ENCODE measurements at places on chromosomes 6 and 20. TPM values are rescaled to one million over a fixed set of nuclear protein-coding genes. Genes with fewer than 3 reads are reported as not detected.

DNA sequence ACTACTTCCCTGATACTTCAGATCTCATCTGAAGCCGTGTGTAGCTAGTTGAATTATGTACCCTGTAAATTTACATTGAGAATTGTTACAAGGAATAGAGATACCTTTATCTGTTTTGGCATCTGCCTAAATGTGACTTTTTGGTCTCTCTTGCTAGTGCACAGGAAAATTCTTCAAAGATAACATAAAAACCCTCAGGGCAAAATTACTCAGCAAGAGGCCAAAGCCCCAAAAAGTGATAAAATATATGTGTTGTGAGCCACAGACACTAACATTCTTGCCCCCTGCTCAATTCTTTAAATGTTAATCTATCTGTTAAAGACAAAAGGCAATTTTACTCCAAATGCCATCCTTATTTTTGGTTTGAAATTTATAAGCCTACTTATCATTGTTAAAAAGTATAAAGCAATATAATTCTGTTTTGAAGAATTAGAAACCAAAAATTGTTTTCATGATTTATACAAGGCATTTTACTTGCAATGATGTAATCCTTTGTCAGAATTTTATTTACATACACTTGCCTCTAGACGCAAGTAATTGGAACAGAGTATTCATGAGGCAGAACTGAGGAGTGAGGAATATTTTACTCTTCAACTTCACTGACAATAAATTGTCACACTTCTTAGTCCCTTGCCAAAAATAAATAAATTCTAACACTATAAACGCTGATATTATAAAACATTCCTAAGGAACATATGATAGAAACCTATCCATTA lies 186.2 kb downstream of the EPM2A start:
- no peaks in the 10 kb centered on the region for H3K4me1 ChIP-seq
- no peak overlapping the region for H3K4me3 ChIP-seq
- H3K36me3 ChIP-seq = no peaks in the 10 kb centered on the region
- DNase-seq = no peak
- no peaks in the 10 kb centered on the region for H3K27me3 ChIP-seq

- H3K36me3 ChIP-seq = peaks cover 65% of the 10 kb centered on the region
- no peak overlapping the region for H3K4me3 ChIP-seq
- DNase-seq = no peak
Measured at GRCh38 chr20:44495257-44495656, 19.6 kb downstream of the TTPAL start.

GRCh38 chr6:122482750-122483080 lies 11.1 kb upstream of the SERINC1 start:
- H3K27ac ChIP-seq = no peak overlapping the region
- no peaks in the 10 kb centered on the region for H3K36me3 ChIP-seq
- H3K4me1 ChIP-seq = no peaks in the 10 kb centered on the region
- no peak for DNase-seq
- no peaks in the 10 kb centered on the region for H3K27me3 ChIP-seq

GRCh38 chr20:57738484-57738883 lies 28.7 kb upstream of the PMEPA1 start:
- H3K4me3 ChIP-seq = no peak overlapping the region
- DNase-seq = no peak
- H3K27me3 ChIP-seq = no peaks in the 10 kb centered on the region
- H3K36me3 ChIP-seq = no peaks in the 10 kb centered on the region

GRCh38 chr6:124823240-124824111 lies 138.8 kb upstream of the RNF217 start:
- no peak overlapping the region for H3K4me3 ChIP-seq
- no peaks in the 10 kb centered on the region for H3K36me3 ChIP-seq
- H3K27me3 ChIP-seq = no peaks in the 10 kb centered on the region
- H3K4me1 ChIP-seq = no peaks in the 10 kb centered on the region

DNA sequence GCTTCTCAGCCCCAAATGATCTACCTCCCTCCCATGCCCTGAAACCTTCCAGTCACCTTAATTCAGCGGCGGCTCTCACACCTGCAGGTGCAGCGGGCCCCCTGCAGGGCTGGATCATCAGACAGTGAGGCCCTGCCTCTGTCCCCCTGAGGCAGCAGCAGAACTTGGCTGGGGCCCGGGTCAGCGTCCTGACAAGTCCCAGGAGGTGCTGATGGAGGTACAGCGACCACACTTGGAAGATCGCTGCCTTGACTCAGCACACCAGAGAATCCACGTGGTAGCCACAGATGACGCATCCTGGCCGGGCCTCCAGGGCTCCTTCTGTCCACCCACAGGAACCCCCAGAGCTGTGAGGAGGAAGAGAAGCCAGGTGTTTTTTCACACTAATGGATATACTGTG lies 116.4 kb upstream of the THBS2 start:
- no peaks in the 10 kb centered on the region for H3K36me3 ChIP-seq
- DNase-seq = no peak
- H3K27ac ChIP-seq = no peak overlapping the region
- no peaks in the 10 kb centered on the region for H3K4me1 ChIP-seq
- no peaks in the 10 kb centered on the region for H3K27me3 ChIP-seq

DNA sequence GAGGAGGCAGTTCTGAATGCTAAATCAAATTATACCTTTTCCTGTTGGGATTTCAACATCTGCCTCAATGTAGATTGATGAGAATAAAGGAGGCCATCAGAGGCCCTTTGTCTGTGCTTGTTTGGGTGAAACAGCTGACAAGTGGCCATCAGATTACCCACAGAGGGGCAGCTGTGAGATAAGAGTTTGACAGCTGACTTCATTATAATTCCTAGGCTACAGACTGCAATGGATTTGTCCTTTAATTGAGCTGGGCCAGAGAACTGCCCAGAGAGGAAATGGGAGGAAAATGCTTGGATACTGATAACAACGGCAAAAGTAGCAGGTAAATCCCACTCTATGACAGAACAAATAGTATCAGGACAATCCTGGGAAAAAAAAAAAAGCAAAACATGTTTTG lies 649.4 kb downstream of the HDGFL1 start:
- no peak overlapping the region for H3K27ac ChIP-seq
- no peak for DNase-seq
- no peaks in the 10 kb centered on the region for H3K4me1 ChIP-seq
- no peaks in the 10 kb centered on the region for H3K27me3 ChIP-seq
- H3K4me3 ChIP-seq = no peak overlapping the region
- H3K36me3 ChIP-seq = no peaks in the 10 kb centered on the region

- no peak overlapping the region for H3K27ac ChIP-seq
- no peak for DNase-seq
- no peaks in the 10 kb centered on the region for H3K27me3 ChIP-seq
- no peaks in the 10 kb centered on the region for H3K4me1 ChIP-seq
Measured at GRCh38 chr6:162580619-162581018, 146.9 kb downstream of the PRKN start.

The HLA-DMB gene
- total RNA-seq = 25.3 TPM

The RSPO3 gene
- 17.4 TPM for total RNA-seq

The CLPSL2 gene
- not detected for total RNA-seq
